ENCODE measurements at places on chromosomes 3 and 15. TPM values are rescaled to one million over a fixed set of nuclear protein-coding genes. Genes with fewer than 3 reads are reported as not detected.

RTP3 gene
- not detected for total RNA-seq

CHL1 gene
- total RNA-seq, result 4.2 TPM

SIDT1 gene
- total RNA-seq, result 37.5 TPM

PPM1L gene
- 26.8 TPM for total RNA-seq

APH1B gene
- 21.8 TPM for total RNA-seq

PEX5L gene
- total RNA-seq, result not detected

RPP14 gene
- total RNA-seq, result 11.0 TPM

TP63 gene
- total RNA-seq, result 1.4 TPM

FSD2 gene
- total RNA-seq, result not detected

GRCh38 chr3:134542287-134542958 lies 56.6 kb downstream of the CEP63 start:
- DNase-seq, result no peak

DNA sequence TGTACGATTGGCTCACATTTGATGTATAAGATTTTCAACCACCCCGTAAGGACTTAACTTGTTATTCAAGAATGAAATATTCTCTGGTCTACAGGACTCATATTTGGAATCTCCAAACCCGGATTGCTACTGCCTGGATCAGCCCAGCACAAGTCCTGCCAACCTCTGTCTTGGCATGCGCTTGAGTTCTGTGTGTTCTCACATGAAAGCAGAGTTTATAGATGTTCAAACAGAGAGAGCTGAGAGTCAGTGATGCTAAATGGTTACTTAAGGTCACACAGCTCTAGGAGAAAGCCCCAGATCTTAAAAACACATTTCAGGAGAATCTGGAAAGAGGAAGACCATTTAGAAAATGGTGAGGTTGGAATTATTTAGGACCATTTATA lies 268.0 kb upstream of the TBL1XR1 start:
- DNase-seq, result no peak

GRCh38 chr15:58419803-58420524 lies 11.8 kb upstream of the LIPC start:
- no peak for DNase-seq

- DNase-seq, result no peak
Observed at GRCh38 chr3:103601666-103602065, 1166.9 kb downstream of the ZPLD1 start.

- peak; percentile 92 for DNase-seq
Observed at GRCh38 chr3:101561630-101562328, at the start of gene TRMT10C. TRMT10C (plus strand) TSS chr3:101561868; CDS start chr3:101564782, 2,914 bp downstream.

DNA sequence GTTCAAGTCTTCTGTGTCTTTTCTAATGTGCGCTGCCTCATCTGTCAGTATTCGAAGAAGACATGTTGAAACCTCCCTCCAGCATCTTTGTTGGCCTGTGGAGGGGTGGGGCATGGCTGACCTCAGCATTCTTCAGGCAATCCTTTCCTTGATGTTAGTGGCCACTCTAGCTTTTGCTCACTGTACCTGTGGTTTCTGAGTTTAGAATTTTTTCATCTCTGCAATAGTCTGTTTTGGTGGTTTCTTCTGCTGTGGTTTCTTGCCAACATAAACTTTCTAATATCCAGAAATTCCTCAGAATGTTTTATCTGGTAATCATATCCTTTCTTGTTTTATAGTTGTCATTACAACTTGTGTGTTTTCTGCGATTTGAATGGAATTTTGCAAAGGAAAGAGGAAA lies 251.3 kb upstream of the NR2E3 start:
- no peak for DNase-seq

DNA sequence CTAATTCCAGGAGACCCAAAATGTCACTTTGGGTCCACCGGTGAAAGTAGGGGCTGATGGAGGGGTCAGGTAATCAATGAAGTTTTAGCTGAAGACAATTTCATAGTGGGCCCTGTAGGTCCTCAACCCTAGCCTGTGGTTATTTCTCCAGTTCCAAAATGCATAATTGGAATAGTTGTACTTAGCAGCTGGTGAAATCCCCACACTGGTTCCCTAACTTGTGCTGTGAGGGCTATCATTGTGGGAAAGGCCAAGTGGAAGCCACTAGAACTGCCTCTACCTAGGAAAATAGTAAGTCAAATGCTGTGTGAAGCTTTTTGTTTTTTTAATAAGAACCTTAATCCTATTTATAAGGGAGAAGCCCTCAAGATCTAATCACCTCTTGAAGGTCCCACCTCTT lies 193.7 kb upstream of the AZI2 start:
- DNase-seq, result no peak

- no peak for DNase-seq
Observed at GRCh38 chr3:160409812-160410610, 10.6 kb downstream of the SMC4 start.

- DNase-seq, result no peak
Observed at GRCh38 chr3:195877136-195877715, 31.1 kb downstream of the TNK2 start.

GRCh38 chr3:42804831-42805132 lies 492 bp upstream of the HIGD1A start:
- no peak for DNase-seq

GRCh38 chr15:64151727-64152506 lies at the start of gene SNX22:
SNX22 (plus strand) TSS chr15:64151731; CDS start chr15:64151776, 45 bp downstream.
- peak; percentile 91 for DNase-seq

GRCh38 chr3:44954304-44954703 lies 21.7 kb downstream of the ZDHHC3 start:
- peak; percentile 39 for DNase-seq

DNA sequence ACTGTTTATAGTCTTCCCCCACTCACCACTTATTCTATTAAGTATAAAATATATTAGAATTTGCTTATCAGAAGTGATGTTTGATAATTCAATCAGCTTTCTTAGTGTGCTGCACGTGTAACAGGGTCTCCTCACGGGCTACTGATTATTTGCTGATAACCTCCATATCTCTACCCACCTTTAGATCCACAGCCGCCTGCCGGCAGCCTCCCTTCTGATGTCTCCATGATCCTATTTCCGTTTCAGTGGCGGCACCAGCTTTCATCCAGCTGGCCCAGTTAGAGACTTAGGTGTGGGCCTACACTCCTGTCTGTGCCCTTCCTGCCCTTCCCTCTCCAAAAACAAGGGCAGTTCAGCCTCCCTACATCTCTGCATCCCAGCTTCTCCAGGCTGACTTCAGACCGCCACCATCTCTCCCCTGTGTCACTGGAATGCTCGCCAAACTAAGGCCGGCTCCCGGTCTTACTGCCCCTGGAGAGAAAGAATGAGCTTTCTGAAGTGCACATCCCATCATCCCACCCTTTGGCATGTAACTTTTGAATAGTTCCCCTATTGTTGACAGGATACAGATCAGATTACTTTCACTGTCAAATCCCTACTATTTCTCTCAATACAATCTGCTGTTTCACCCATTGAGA lies 76.6 kb upstream of the PRTG start:
- no peak for DNase-seq

GRCh38 chr15:48388910-48389309 lies 57.7 kb downstream of the DUT start:
- no peak for DNase-seq

All from upper lobe of left lung (tissue), 6 donors.